ENCODE measurements at places on chromosomes 6 and 20. TPM values are rescaled to one million over a fixed set of nuclear protein-coding genes. Genes with fewer than 3 reads are reported as not detected.

DNA sequence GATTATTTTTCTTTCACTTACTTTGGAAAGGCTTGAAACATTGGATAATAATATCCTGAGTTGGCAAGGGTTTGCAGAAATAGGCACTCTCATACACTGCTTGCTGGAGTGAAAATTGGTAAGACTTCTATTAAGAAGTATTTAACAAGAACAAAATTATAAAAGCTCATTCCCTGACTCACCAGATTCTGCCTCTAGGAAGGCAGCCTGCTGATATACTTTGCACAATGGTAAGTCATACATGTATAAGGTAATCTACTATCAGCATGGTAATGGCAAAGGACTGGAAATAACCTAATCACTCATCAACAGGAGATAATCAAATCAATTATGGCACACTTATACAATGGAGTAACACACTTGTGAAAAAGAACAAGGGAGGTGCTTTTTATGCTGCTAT, 85.8 kb downstream of the PLCG1 start:
- DNase-seq, result no peak

DNA sequence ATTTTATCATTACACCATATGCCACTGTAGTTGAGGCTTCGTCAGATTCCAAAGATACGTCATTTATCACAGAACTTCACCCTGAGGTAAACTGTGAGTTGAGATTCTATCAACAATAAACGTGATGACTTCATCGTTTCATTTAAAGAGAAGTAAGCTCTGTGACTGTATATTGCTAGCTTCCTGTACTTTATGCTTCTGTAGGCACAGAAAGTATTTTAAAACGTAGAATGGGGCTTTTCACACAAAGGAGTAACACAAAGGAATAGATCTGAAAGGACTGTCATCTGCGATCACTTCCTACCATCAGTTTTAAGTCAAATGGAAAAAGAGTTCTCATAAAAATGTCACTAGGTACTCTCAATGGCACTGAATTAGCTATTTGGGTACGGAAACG, 234.4 kb upstream of the MCHR2 start:
- no peak for DNase-seq

GRCh38 chr6:26064619-26065257, 22.5 kb upstream of the HFE start:
- no peak for DNase-seq

DNA sequence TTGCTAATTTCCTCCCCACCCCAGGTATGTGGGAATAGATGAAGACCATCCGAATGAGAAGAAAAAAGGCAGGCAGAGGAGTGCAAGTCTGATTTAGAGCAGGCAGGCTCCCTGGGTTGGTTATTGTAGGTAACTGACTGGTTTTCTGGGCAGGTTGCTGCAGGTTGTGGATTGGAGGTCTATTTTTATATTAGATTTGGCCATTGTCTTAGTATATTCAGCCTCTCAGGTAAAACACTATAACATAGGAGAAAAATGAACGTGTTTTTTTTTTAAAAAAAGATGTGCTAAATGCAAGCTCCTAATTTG, 492 bp upstream of the TBC1D7 start:
- no peak for DNase-seq

DNA sequence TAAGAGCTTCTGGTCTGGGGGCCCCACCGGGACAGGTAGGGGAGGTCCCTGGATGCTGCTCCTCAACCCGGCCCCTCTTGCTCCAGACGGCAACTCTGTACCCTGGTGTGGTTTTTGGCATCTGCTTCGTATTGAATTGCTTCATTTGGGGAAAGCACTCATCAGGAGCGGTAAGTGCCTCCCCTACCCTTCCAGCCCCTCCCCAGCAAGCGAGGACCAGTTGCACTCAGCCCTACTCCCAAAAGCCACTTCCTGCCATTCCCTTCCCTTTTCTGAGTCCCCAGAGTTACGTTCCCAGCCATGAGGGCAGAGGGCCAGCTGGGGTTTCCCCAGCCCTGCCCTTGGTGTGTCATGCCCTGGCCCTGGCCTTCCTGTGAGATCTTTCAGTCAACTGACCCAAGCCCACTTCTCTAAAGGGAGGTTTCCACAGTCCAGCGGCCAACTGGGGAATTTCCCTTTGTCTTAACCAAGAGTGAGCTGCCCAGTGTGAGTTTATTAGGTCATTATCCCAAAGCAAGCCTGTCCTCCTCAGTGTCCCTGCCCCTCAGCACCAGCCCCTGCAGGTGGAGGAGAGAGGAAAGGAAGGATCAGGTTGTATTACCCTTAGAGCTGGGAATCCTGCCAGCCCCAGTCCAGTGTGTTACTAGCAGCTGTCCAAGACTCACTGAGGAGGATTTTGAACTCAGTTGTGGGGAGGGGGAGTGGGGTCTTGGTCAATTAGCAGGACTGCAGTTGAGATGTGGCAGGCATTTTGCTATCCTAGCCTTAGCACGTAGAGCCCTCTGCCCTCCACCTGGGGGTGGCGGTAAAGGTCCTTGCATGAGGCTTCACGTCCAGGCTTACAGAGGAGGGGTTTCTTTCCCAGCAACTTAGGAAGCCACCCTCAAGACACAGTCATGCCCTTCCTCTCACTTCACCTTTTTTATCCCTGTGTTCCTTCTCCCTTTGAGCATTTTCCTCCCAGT, 45.8 kb downstream of the TM9SF4 start:
- DNase-seq, result peak; percentile 72

DNA sequence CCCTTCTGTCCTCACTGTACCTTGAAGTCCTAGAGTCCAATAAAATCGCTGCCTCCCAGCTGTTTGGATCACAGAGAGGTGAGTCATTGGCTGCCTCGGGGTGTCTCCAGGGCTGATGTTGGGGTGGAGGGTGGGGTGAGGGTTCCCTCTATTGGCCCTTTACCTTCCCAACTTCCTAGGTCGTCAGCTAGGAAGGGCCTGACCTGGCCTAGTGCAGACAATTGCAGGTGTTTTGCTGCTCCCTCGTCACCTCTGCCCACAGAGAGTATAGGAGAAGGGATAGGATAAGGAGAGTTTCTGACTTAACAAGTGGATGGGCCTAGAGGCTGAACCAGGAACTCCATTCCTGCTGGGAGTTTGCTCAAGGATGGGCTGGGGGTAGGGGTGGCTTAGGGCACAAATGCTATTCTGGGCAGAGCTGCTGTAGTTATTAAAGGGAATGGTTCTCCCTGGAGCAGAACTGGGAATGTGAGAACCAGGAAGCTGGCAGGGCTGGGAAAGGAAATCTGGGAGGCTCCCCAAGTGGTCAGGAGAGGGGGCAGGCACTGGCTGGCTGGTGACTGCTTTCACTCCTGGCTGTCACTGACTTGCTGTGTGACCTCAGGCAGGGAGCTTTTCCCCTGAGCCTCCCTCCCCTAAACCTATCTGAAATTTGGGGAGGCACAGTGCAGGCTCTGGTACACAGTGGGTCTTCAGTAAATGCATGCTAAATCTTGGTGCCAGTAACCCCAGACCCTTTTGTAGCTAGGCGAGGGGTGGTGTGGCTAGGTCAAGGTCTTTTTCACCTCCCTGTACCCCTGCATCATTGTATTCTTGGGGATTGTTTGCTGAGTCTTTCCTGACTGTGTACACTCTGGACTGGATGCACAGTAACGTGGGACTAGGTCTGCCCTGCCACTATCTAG, 1.5 kb downstream of the TP53INP2 start:
- DNase-seq, result no peak

DNA sequence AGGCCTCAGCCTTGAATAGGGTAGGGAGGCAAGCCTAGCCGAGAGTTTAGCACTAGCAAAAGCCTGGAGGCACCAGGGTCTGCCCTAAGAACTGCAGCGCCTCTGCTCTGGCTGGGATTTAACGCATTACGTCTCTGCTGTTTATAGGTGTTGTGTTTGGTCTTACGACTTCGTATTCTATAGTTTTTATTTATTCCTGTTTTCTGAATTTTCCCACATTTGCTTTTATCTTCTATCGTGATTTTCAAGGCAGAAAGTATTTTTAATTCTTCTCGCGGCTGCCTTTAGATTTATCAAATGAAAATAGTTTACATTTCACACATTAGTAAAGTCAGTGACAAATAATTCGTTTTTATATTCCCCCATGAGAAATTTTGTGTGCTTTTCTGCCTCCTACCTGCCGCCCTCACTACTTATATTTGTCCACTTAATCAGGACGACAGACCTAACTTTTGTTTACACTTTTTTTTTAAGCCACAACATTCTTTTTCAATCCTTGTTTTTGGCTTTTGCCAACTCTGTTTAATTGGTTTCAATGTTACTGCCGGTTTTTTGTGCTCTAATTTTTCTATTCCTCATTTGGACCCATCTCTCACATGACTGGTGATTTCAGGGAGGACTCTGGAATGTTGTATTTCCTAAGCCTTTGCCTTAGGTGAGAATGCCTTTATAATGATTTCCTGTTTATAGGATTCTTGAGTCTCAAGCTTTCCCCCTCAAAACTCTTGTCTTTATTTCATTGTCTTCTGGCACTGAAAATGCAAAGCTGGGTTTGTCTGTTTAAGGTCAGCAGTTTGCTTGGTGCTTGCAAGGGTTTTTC, 1.3 kb upstream of the LZTS3 start:
- DNase-seq, result no peak

DNA sequence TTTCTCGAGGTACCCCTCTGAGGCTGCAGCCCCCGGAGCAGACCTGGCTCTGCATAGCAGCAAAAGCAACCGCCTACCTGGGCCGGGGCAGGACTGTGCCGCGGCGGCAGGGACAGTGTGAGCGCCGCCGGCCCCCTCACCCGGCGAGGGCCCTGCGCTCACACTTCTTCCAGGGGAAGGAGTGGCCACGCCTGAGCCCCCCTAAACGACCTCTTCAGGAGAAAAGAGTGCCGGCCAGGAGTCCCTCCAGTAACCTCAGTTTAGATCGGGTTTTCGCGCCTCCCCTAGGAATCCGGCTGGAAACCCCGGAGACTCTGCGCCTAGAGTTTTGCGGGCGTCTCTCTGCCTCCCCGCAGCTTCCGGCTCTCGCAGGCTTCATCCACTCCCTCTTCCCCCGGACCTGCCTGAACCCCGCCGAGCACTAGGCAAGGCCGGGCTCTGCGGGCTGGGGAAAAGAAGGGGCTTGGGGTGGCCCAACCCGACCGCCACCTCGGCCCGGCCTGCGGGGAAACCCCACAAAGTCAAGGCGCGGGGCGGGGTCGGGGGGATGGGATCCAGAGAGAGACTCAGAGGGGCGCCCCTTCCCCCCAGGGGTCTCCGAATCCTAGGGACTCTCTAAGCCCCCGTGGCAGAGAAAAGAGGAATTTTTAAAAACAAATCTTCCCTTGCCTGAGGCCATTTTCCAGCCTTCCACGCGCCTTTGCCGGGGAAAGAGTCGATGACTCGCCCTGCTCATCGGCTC, 558 bp downstream of the LINC00237 start:
- no peak for DNase-seq

DNA sequence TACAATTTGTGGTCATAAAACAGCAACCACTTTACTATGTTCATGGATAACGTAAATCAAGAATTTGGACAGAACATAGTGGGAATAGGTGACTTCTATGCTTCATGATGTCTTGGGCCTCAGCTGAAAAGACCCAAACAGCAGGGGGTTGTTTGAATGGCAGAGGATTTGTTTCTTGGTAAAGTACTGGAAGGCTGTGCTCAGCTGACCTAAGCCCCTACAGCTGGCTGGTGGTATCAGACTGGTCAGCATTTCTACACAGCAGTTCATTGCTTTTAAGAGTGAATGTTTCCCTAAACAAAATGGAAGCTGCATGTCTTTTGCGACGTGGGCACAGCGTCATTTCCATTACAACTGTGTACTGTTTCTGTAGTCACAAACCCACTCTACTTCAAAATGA, 148.5 kb upstream of the DEFB112 start:
- no peak for DNase-seq

The OR12D2 gene
- not detected for total RNA-seq

The RGS17 gene
- 3.3 TPM for total RNA-seq

The UBE2J1 gene
- total RNA-seq, result 38.8 TPM

The IRF4 gene
- total RNA-seq, result 12.1 TPM

The GCNT2 gene
- 3.1 TPM for total RNA-seq

The MOXD1 gene
- 13.8 TPM for total RNA-seq

The GHRH gene
- not detected for total RNA-seq

The MAFB gene
- 17.3 TPM for total RNA-seq

The CRYBG1 gene
- 107 TPM for total RNA-seq

The TREML4 gene
- total RNA-seq, result not detected

The TCP11 gene
- total RNA-seq, result not detected

The PLCB4 gene
- total RNA-seq, result 22.9 TPM

Measured in ureter (tissue), 1 donor.